ENCODE measurements at places on chromosomes 16 and 17.

- no peaks in the 10 kb centered on the region for H3K4me1 ChIP-seq
- no peak overlapping the region for H3K4me3 ChIP-seq
- peak; percentile 35 for DNase-seq
- H3K36me3 ChIP-seq: no peaks in the 10 kb centered on the region
These were observed 78.3 kb downstream of the TANGO6 start for GRCh38 chr16:68921637-68922036.

GRCh38 chr17:70848785-70849184 is 679.5 kb downstream of the KCNJ2 start:
- no peak overlapping the region for H3K4me3 ChIP-seq
- H3K27ac ChIP-seq: no peak overlapping the region

DNA sequence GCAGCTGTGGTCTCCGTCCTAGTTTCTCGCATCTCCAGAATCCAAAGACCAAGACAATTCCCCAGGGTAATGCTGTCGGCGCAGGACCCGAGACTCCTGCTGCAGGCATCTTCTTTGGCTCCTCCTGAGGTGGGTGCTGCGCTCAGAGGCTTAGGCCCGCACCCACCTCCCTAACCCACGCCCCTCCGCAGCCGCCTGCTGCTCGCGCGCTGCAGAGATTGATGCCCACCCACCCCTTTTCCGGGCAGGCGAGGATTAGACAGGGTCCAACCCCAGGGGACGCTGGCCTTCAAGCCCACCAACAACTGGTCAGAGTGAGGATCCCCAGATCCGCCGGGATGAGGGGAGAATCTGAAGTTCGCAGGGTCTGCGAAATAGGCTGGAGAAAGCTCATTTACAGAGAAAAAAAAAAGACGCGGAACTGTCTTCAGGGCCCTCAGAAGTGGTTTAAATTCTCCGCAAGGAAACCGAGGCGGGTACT is 27.9 kb downstream of the SLFN11 start:
- H3K36me3 ChIP-seq: no peaks in the 10 kb centered on the region
- H3K27me3 ChIP-seq: peaks cover 5% of the 10 kb centered on the region
- H3K4me3 ChIP-seq: peak overlapping the region; percentile 3
- peaks cover 3% of the 10 kb centered on the region for H3K4me1 ChIP-seq
- DNase-seq: no peak
- no peak overlapping the region for H3K27ac ChIP-seq

GRCh38 chr17:50586421-50587247 is 26.1 kb downstream of the CACNA1G start:
- peaks cover 4% of the 10 kb centered on the region for H3K4me1 ChIP-seq
- no peaks in the 10 kb centered on the region for H3K27me3 ChIP-seq
- H3K27ac ChIP-seq: no peak overlapping the region
- no peak overlapping the region for H3K4me3 ChIP-seq
- DNase-seq: peak; percentile 54
- no peaks in the 10 kb centered on the region for H3K36me3 ChIP-seq

GRCh38 chr17:11928436-11928835 is 68.8 kb downstream of the ZNF18 start:
- H3K27me3 ChIP-seq: no peaks in the 10 kb centered on the region
- H3K4me3 ChIP-seq: no peak overlapping the region
- DNase-seq: peak; percentile 34
- H3K4me1 ChIP-seq: peaks cover 3% of the 10 kb centered on the region
- H3K36me3 ChIP-seq: no peaks in the 10 kb centered on the region

GRCh38 chr16:14015461-14015860 is 55.7 kb upstream of the MRTFB start:
- no peak overlapping the region for H3K27ac ChIP-seq
- no peaks in the 10 kb centered on the region for H3K36me3 ChIP-seq

GRCh38 chr17:29589524-29590410 is at the start of gene GIT1:
Gene GIT1, minus strand, starts transcription at chr17:29589648. Its CDS starts 270 bp downstream, at chr17:29589378.
- DNase-seq: peak; percentile 91
- H3K27ac ChIP-seq: no peak within 1 kb of the TSS
- H3K27me3 ChIP-seq: no peaks in the 10 kb centered on the region
- peaks cover 7% of the 10 kb centered on the region for H3K4me1 ChIP-seq
- H3K36me3 ChIP-seq: no peaks in the 10 kb centered on the region
- H3K4me3 ChIP-seq: peak within 1 kb of the TSS; percentile 70

GRCh38 chr17:74190154-74190553 is 13.3 kb upstream of the RPL38 start:
- no peak overlapping the region for H3K4me3 ChIP-seq
- H3K4me1 ChIP-seq: no peaks in the 10 kb centered on the region
- peak; percentile 78 for DNase-seq
- no peak overlapping the region for H3K27ac ChIP-seq
- no peaks in the 10 kb centered on the region for H3K36me3 ChIP-seq
- H3K27me3 ChIP-seq: no peaks in the 10 kb centered on the region

DNA sequence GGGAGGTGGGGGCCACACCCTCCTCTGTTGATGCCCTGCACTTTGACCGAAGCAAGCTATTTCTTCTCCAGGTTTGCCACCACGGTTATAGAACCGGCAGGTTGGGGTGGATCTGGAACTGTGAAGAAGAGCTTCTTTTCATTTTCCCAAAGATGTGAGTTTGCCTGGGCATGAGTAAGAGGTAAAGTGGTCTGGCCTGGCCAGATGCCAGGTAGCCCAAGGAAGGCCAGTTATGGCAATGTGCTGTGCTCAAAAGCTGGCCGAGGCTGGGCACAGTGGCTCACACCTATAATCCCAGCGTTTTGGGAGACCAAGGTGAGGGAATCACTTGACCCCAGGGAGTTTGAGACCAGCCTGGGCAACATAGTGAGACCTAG is 18.7 kb downstream of the ATP6V0D1 start:
- no peak overlapping the region for H3K27ac ChIP-seq
- H3K36me3 ChIP-seq: no peaks in the 10 kb centered on the region
- no peaks in the 10 kb centered on the region for H3K27me3 ChIP-seq
- peaks cover 1% of the 10 kb centered on the region for H3K4me1 ChIP-seq
- no peak overlapping the region for H3K4me3 ChIP-seq
- no peak for DNase-seq

DNA sequence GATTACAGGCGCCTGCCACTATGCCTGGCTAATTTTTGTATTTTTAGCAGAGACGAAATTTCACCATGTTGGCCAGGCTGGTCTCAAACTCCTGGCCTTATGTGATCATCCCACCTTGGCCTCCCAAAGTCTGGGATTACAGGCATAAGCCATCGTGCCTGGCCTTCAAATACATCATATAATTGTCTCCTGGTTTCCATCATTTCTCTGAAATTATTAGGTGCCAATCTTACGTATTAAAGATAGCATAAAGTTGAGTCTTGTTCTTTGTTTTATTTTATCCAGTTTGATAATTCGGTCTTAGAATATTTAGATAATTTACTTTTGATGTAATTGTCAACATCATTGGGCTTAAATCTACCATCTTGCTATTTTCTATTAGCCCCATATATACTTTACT is 32.8 kb upstream of the TMEM92 start:
- H3K4me1 ChIP-seq: no peaks in the 10 kb centered on the region
- no peaks in the 10 kb centered on the region for H3K36me3 ChIP-seq
- no peaks in the 10 kb centered on the region for H3K27me3 ChIP-seq
- H3K4me3 ChIP-seq: no peak overlapping the region
- DNase-seq: no peak

DNA sequence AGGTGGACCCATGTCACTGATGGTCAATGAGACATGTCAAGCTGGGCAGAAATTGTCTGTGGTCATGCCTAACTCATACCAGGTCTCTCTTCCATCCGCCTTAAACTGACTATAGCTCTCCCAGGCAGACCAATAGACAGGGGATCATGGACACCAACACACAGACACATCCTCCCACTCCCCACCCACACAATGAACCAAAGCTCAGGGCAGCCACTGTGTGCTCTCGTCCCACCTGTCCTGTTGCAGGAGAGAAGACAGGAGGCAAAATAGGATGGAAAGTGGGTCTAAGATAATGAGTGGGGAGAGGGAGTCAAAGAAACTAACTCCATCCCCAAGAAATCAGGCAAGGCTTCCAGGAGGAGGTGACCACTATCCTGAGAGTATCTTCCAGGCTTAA is 3.2 kb downstream of the PYY start:
- H3K4me3 ChIP-seq: no peak overlapping the region
- no peak for DNase-seq
- no peak overlapping the region for H3K27ac ChIP-seq
- H3K4me1 ChIP-seq: no peaks in the 10 kb centered on the region

GRCh38 chr17:27264068-27264812 is 29.7 kb upstream of the WSB1 start:
- no peak for DNase-seq
- H3K4me1 ChIP-seq: no peaks in the 10 kb centered on the region
- no peaks in the 10 kb centered on the region for H3K27me3 ChIP-seq
- H3K4me3 ChIP-seq: no peak overlapping the region
